ENCODE measurements at places on chromosomes 6 and 20. TPM values are rescaled to one million over a fixed set of nuclear protein-coding genes. Genes with fewer than 3 reads are reported as not detected.

Gene CEBPB
- total RNA-seq: 5.2 TPM

Gene ZNF217
- total RNA-seq: 33.1 TPM

Gene OPRL1
- total RNA-seq: 1.0 TPM

Gene OR2B2
- not detected for total RNA-seq

Gene MYBL2
- total RNA-seq: 67.0 TPM

Gene PRPH2
- total RNA-seq: not detected

Gene SNAP25
- total RNA-seq: not detected

Gene DAAM2
- under 0.01 TPM for total RNA-seq

Gene TRIM40
- total RNA-seq: not detected

Gene SEMG1
- total RNA-seq: not detected

Gene OPN5
- total RNA-seq: not detected

Gene TRMT6
- 8.8 TPM for total RNA-seq

Gene VSX1
- total RNA-seq: not detected

Gene AVP
- not detected for total RNA-seq

Gene TBC1D7
- 21.5 TPM for total RNA-seq

Gene C6orf132
- not detected for total RNA-seq

Gene SPDEF
- total RNA-seq: under 0.01 TPM

Gene TFAP2C
- not detected for total RNA-seq

Gene MRPL18
- total RNA-seq: 94.5 TPM

Gene C6orf58
- total RNA-seq: not detected

Gene ADAM33
- total RNA-seq: not detected

Gene CAPN11
- total RNA-seq: 1.6 TPM

Gene WFDC12
- total RNA-seq: not detected

Gene EPB41L1
- total RNA-seq: 9.0 TPM

Gene PROCR
- 337 TPM for total RNA-seq

Gene BHLHE23
- not detected for total RNA-seq

Gene OR2B6
- not detected for total RNA-seq

Gene HLA-DOB
- not detected for total RNA-seq

Gene BCAS1
- not detected for total RNA-seq

Gene NSFL1C
- total RNA-seq: 50.4 TPM

Gene ARFGEF3
- 10.6 TPM for total RNA-seq

Gene CCN5
- 0.13 TPM for total RNA-seq

Gene LBP
- total RNA-seq: under 0.01 TPM

Gene WFDC10B
- total RNA-seq: not detected

Gene MUCL3
- not detected for total RNA-seq

Data from thoracic aorta endothelial cell (primary cell).